ENCODE measurements at places on chromosomes 1 and 21. TPM values are rescaled to one million over a fixed set of nuclear protein-coding genes. Genes with fewer than 3 reads are reported as not detected.

KRTAP13-2 gene
- total RNA-seq, result not detected

C1orf210 gene
- not detected for total RNA-seq

- H3K36me3 ChIP-seq, result no peaks in the 10 kb centered on the region
- H3K4me1 ChIP-seq, result no peaks in the 10 kb centered on the region
- DNase-seq, result no peak
These were observed 346.3 kb upstream of the POU3F1 start for GRCh38 chr1:38392861-38393260.

GRCh38 chr21:43893536-43894205, 28.6 kb downstream of the AGPAT3 start:
- no peaks in the 10 kb centered on the region for H3K27me3 ChIP-seq
- H3K36me3 ChIP-seq, result peaks cover 36% of the 10 kb centered on the region

DNA sequence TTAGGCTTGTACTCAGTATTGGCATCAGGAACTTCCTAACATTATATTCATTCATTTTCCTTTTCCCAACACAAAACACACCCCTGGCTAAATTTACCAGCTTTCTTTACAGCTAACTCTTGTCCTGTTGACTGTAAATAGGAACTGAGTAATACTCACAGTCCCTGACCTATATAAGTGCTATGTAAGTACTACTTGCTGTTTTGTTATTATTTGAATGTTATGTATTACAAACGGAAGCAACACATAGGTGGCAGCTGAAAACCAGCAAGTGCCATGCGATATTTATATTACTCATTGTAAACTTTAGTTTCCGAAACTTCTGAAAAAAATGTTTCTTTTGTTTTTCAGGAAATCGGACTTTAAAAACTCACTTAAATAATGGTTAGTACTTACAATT, 21.5 kb downstream of the PTGER3 start:
- no peaks in the 10 kb centered on the region for H3K36me3 ChIP-seq
- H3K27ac ChIP-seq, result no peak overlapping the region
- no peaks in the 10 kb centered on the region for H3K4me1 ChIP-seq
- DNase-seq, result no peak

CFHR1 gene
- total RNA-seq, result not detected

DNA sequence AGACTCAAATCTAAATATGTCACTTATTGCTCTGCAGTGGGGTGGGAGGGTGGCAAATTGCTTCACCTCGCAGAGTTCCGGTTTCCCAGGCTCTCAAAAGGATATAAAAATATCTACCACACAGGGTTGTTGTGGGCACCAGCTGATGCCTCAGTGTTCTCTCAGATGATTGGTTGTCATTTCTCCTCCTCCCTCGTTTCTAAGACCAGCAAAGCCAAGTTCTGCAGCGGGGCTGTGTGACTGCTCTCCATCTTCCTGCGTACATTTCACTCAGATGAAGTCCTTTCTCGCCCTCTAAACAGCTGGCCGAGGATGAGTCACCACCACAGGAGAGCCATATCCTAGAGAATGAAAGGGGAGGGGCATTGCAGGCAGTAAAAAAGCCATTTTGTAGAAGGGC, 35.0 kb upstream of the VWA5B1 start:
- no peaks in the 10 kb centered on the region for H3K36me3 ChIP-seq
- peaks cover 4% of the 10 kb centered on the region for H3K4me1 ChIP-seq
- H3K4me3 ChIP-seq, result no peak overlapping the region
- no peak overlapping the region for H3K27ac ChIP-seq

IFFO2 gene
- 12.5 TPM for total RNA-seq

DNA sequence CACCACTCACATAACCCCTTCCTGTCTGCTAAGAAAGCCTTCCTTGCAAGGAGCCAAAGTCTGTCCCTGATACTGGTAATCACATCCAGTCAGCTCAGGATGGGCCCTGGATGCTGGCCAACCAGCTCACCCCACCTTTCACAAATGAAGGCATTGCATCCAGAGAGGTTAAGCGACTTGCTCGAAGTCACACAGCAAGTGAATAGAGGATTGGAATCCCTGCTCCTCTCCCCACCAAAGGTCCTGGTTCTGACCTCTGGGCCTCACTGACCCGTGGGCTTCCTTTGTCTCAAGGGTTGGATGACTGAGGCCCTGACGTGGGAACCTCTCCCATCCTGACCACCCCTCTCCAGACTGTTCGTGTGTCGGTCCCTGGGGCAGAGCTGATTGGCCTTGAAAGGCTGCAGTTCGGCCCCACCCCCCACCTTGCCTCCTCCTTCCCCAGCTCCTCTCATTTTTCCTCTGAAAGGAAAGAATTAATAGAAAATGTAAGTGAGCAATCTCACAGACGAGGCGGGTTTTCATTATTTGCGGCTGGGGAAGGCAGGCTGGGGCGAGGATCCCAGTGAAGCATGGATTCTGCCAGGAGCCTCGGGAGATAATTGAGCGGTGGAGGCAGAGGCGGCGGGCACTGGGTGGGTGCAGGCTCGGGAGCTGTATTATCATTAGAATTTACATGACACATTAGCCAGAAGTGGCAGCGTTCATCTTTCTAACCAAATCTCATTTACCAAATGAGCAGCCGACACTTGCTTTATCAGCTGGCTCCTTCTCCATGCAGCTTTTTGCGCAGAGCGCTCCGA, 101.5 kb upstream of the CSF3R start:
- no peaks in the 10 kb centered on the region for H3K36me3 ChIP-seq
- peaks cover 56% of the 10 kb centered on the region for H3K27me3 ChIP-seq
- DNase-seq, result no peak
- H3K4me1 ChIP-seq, result no peaks in the 10 kb centered on the region
- no peak overlapping the region for H3K4me3 ChIP-seq
- H3K27ac ChIP-seq, result no peak overlapping the region

DNA sequence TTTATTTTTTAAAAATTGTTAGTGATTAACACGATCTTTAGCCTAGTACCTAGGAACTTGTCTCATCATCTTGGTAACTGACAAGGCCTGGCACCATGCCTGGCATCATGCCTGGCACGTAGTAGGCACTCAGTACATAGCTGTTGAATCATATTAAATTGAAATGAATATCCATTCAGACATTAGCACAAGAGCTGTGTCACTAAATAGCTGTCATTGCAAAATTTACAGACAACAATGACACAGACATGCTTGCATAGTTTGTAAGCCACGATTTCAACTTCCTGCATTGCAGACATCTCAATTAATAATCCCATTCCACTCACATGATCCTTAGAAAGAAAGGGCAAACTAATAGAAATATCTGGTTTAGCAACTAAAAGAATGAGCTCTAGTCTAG, 15.4 kb upstream of the PHACTR4 start:
- no peaks in the 10 kb centered on the region for H3K36me3 ChIP-seq
- no peak overlapping the region for H3K27ac ChIP-seq
- H3K27me3 ChIP-seq, result no peaks in the 10 kb centered on the region
- no peak for DNase-seq
- peaks cover 10% of the 10 kb centered on the region for H3K4me1 ChIP-seq
- H3K4me3 ChIP-seq, result no peak overlapping the region

NCF2 gene
- total RNA-seq, result 6.0 TPM

- no peak for DNase-seq
- H3K36me3 ChIP-seq, result peaks cover 6% of the 10 kb centered on the region
- H3K27ac ChIP-seq, result no peak overlapping the region
- H3K4me1 ChIP-seq, result peaks cover 18% of the 10 kb centered on the region
These were observed 253.6 kb upstream of the IRF2BP2 start for GRCh38 chr1:234863551-234863971.

DNA sequence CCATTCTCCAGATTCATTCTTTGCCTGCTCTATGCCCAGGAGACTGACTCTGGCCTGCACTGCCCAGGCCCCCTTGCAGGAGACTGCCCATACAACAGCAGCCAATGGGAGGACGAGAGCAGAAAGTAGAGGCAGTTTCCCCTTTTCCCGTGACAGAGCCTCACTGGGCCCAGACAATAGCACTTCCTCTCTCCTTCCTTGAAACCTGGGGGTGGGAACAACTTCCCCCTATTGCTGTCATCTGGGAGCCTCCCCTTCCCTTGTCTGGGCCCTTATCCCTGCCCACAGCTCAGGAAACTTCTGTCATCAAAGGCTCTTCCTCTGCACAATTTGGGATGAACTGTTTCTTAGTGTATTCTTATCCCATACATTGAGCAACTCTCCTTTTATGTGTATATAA, 60.8 kb upstream of the KCNJ15 start:
- no peak overlapping the region for H3K27ac ChIP-seq
- no peak overlapping the region for H3K4me3 ChIP-seq
- H3K27me3 ChIP-seq, result peaks cover 4% of the 10 kb centered on the region
- no peaks in the 10 kb centered on the region for H3K4me1 ChIP-seq

DNA sequence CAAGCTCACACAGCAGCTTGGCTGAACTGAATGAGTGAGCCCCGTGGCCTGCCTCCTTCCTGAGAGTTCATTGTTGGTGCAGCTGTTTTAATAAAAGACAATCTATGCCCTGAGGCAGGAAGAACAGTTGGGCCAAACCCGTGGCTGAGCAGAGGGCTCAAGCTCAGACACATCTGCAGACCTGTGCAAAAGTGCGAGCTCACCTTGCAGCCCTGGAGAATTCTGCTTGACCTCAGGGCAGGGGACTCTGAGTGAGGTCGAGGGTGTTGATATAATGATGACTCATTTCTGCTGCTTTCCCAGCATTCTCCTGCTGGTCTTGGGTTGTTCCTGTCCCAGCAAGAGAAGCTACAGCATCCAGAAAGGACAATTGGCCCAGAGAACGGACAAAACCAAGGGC, 61.0 kb downstream of the ATP5PO start:
- H3K27ac ChIP-seq, result no peak overlapping the region
- H3K27me3 ChIP-seq, result peaks cover 6% of the 10 kb centered on the region
- no peak for DNase-seq
- H3K4me1 ChIP-seq, result no peaks in the 10 kb centered on the region
- H3K4me3 ChIP-seq, result no peak overlapping the region
- no peaks in the 10 kb centered on the region for H3K36me3 ChIP-seq

- H3K36me3 ChIP-seq, result no peaks in the 10 kb centered on the region
- no peak for DNase-seq
- no peak overlapping the region for H3K27ac ChIP-seq
- H3K27me3 ChIP-seq, result no peaks in the 10 kb centered on the region
- H3K4me1 ChIP-seq, result peaks cover 2% of the 10 kb centered on the region
- H3K4me3 ChIP-seq, result no peak overlapping the region
These were observed 100.1 kb upstream of the SPATA6 start for GRCh38 chr1:48572134-48572533.

LIN28A gene
- total RNA-seq, result not detected

- no peak for DNase-seq
- H3K27me3 ChIP-seq, result peaks cover 41% of the 10 kb centered on the region
- peaks cover 8% of the 10 kb centered on the region for H3K4me1 ChIP-seq
- H3K36me3 ChIP-seq, result no peaks in the 10 kb centered on the region
- no peak overlapping the region for H3K4me3 ChIP-seq
These were observed 30.0 kb downstream of the RABIF start for GRCh38 chr1:202858789-202859414.

- H3K27ac ChIP-seq, result no peak overlapping the region
- H3K27me3 ChIP-seq, result peaks cover 13% of the 10 kb centered on the region
These were observed 37.7 kb downstream of the TMEM51 start for GRCh38 chr1:15191267-15191666.

KMO gene
- total RNA-seq, result not detected

GRCh38 chr21:26246073-26246472, 75.5 kb upstream of the APP start:
- DNase-seq, result no peak
- no peaks in the 10 kb centered on the region for H3K36me3 ChIP-seq
- no peaks in the 10 kb centered on the region for H3K27me3 ChIP-seq
- no peaks in the 10 kb centered on the region for H3K4me1 ChIP-seq
- H3K4me3 ChIP-seq, result no peak overlapping the region

Data from activated CD8-positive, alpha-beta memory T cell treated with anti-CD3 and anti-CD28 coated beads, Interleukin-2, amount 10 ng/mL, durations not matched to agents 7 days and 5 days (primary cell).